Tibial nerve (tissue), 4 donors: ENCODE measurements at places on chromosomes 3 and 15. TPM values are rescaled to one million over a fixed set of nuclear protein-coding genes. Genes with fewer than 3 reads are reported as not detected.

GREM1 gene
- not detected for total RNA-seq

HAUS2 gene
- 17.1 TPM for total RNA-seq

GRCh38 chr3:112111785-112112402 lies 21.2 kb downstream of the GCSAM start:
- H3K27ac ChIP-seq, result no peak overlapping the region
- no peaks in the 10 kb centered on the region for H3K27me3 ChIP-seq
- DNase-seq, result no peak

DNA sequence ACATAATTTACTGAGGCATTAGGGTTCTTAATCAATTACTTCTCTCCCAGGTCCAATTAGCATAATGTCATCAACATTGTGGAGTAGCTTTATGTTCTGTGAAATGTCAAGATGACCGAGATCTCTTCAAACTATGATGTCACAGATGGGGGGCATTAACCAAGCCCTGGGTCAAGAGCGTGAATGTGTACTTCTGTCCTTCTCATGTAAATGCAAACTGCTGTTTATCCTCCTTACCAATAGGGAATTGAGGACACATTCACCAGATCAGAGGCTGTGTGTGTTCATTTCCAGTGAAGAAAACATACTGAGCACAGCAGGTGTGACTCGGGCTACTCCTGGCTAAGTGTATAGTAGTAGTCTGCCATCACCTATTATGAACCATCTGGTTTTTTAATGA lies 177.9 kb downstream of the MINAR1 start:
- no peak overlapping the region for H3K4me3 ChIP-seq
- no peaks in the 10 kb centered on the region for H3K27me3 ChIP-seq
- H3K36me3 ChIP-seq, result no peaks in the 10 kb centered on the region

GRCh38 chr3:190862209-190863118 lies at the start of gene GMNC:
Gene GMNC (minus strand): TSS chr3:190862694. CDS start chr3:190862615, 79 bp downstream.
- H3K4me3 ChIP-seq, result peak within 1 kb of the TSS; percentile 58
- no peaks in the 10 kb centered on the region for H3K36me3 ChIP-seq
- H3K4me1 ChIP-seq, result no peaks in the 10 kb centered on the region

GRCh38 chr15:71440489-71441110 lies 325.3 kb downstream of the THSD4 start:
- peaks cover 8% of the 10 kb centered on the region for H3K4me1 ChIP-seq
- H3K36me3 ChIP-seq, result no peaks in the 10 kb centered on the region
- no peak overlapping the region for H3K4me3 ChIP-seq
- H3K27me3 ChIP-seq, result no peaks in the 10 kb centered on the region
- H3K27ac ChIP-seq, result no peak overlapping the region

DNA sequence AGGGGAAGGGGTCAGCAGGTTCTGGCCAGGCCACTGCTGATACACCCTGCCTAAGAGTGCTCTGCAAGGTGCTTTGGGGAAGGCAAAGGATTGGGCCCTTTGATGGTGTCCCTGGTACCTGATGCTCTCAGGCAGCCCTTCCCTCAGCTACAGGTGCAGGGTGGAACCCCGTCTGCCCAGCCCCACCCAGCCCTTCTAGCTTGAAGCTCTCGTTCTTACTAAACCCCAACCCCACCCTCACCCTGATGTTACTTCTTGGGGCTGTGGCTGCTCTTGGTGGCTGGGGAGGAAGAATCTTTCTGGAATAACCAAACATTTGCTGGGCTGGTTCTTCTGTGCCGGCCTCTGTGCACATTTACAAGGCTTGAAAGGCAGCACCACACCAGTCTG lies 6.4 kb downstream of the GNAI2 start:
- no peak for DNase-seq
- H3K27ac ChIP-seq, result peak overlapping the region; percentile 26
- H3K27me3 ChIP-seq, result no peaks in the 10 kb centered on the region
- H3K4me3 ChIP-seq, result no peak overlapping the region

DNA sequence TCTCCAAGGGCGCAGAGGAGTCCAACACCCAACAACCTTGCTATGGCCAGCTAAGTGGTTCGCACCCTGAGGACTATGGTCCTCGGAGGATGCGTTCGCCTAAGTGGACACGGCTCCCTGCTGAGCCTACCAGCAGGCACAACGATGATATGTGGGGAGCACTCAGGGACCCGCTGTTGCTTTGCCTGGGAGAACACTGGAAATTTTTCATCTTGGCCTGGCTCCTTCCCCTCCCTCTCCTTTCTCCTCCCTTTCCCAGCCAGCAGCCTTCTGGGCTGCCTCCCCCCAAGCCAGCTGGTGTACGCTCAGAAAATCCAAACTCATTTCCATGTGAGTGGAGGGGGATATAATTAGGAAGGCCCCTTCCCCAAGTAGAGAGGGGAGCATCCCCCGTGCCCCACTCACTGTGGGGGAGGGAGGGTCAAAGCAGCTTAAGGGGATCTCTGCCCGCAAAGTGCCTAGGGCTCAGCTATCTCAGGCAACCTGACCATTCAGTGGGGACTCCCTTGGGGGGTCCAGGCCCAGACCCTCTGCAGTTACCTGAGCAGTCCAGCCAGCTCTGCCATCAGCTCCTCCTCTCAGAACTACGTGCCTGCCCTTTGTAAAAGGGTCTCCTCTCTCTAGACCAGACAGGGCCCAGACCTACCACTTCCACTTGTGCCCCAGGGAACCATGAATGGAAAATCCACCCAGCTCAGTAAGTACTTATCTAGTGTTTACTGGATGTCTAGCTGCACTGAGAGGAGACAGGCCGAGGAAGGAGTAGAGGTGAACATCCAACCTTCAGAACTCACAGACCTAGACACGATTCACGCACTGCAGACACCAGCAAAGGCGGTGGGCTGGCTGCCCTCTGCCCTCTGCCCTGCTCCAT lies 742 bp upstream of the SEMA7A start:
- H3K27ac ChIP-seq, result peak overlapping the region; percentile 91
- H3K4me1 ChIP-seq, result no peaks in the 10 kb centered on the region
- H3K4me3 ChIP-seq, result peak overlapping the region; percentile 96
- H3K36me3 ChIP-seq, result no peaks in the 10 kb centered on the region

DNA sequence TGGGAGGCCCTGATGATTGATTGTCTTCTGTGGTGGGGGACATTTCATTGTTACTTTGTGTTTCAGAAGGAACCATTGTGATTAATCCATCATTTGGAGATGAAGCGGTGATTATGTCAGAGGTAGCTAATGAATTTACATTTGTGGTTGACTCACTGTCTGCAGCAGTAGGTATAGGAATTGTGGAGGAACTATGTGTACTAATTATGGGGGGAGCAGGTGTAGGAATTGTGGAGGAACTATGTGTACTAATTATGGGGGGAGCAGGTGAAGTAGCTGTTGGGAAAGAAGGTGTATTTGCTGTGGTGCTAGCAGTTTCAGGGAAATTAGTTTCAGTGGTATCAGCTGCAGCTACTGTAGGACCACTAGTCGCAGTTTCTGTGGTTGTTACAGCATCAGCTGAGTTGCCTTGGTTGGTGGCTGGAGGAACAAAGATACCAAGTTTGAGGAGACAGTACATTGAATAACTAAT lies 6.9 kb downstream of the MUC13 start:
- H3K4me3 ChIP-seq, result no peak overlapping the region
- no peak overlapping the region for H3K27ac ChIP-seq
- H3K36me3 ChIP-seq, result no peaks in the 10 kb centered on the region
- no peaks in the 10 kb centered on the region for H3K4me1 ChIP-seq

DNA sequence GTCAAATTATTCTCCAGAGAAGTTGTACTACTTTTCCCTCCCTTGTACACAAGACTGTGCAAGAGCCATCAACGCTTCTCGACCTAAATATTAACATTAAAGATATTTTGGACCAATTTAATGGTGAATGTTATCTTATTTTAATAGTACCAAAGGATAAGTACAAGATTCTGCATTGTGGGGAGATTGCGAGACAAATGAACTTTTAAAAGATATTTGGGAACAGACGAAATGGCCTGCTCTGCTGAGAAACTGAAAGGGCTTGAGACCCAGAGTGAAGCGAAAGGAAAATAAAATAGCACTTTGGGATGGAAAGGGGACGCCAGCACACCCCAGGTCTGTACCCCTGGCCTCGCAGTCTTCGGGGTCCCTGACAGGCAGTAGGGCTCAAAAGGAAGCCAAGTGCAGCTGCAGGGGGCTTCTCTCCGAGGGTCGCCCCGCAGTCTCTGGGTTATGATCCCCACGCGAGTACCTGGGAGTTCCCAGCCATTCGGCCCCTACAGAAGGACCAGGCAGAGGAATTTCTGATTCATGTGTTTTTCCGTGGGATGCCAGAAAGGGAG lies 97.6 kb upstream of the VGLL3 start:
- H3K27me3 ChIP-seq, result no peaks in the 10 kb centered on the region
- peak overlapping the region; percentile 90 for H3K27ac ChIP-seq
- H3K4me1 ChIP-seq, result no peaks in the 10 kb centered on the region
- DNase-seq, result no peak

TGM5 gene
- not detected for total RNA-seq

GRCh38 chr3:34102288-34102687 lies 303.9 kb downstream of the PDCD6IP start:
- DNase-seq, result no peak
- no peak overlapping the region for H3K27ac ChIP-seq
- H3K36me3 ChIP-seq, result no peaks in the 10 kb centered on the region
- H3K27me3 ChIP-seq, result no peaks in the 10 kb centered on the region

GRCh38 chr3:34972481-34972880 lies 666.8 kb upstream of the ARPP21 start:
- H3K27me3 ChIP-seq, result no peaks in the 10 kb centered on the region
- H3K4me1 ChIP-seq, result no peaks in the 10 kb centered on the region
- H3K4me3 ChIP-seq, result no peak overlapping the region
- no peaks in the 10 kb centered on the region for H3K36me3 ChIP-seq

DNA sequence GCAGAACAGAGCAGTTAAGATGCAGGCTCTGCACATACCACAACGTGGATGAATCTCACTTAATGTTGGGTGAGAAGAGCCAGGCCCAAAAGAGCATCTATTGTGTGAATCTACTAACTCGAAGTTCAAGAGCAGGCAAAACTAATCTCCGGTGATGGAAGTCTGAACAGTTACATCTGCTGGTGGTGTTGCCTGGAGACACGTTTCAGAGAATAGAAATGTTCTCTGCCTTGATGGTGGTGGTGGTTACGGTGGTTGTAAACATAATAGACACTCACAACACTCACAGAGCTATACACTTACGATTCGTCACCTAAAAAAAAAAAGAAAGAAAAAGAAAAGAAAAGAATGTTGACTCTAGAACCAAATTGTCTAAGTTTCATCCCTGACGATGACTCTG lies 86.8 kb downstream of the LIPC start:
- H3K27me3 ChIP-seq, result no peaks in the 10 kb centered on the region
- no peaks in the 10 kb centered on the region for H3K36me3 ChIP-seq
- no peaks in the 10 kb centered on the region for H3K4me1 ChIP-seq
- no peak overlapping the region for H3K4me3 ChIP-seq

SPINK8 gene
- total RNA-seq, result not detected

DNA sequence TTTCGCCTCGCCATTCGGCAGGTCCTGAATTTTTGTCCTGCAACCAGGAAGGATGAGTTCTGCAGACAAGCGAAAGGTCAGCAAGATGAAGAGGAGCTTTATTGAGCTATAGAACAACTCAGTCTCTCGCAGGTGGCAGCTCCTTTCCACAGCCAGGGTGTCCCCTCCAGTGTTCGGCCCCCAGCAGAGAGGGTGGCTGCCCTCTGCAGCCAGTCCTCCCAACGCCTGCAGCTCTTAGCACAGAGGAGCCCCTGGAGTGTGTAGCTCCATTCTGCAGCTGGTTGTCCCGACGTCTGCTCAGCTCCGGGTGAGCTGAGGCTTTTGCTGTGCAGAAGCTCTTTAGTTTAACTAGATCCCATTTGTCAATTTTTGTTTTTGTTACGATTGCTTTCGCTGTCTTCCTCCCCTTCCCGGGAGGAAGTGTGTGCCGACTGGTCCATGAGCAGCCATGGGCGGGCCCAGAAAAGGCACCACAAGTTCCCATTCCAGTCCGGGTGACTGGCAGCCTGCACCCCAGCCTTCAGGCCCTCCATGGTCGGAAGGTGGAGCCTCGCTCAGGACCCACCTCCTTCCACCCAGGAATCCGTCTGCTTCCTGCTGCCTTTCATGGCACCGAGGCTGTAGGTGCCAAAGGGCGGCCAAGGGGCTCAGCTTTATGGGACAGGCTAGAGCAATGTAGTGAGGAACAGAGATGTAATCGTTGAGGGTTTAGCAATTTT lies 497.8 kb upstream of the CNTN4 start:
- H3K27ac ChIP-seq, result no peak overlapping the region
- no peaks in the 10 kb centered on the region for H3K4me1 ChIP-seq
- H3K36me3 ChIP-seq, result no peaks in the 10 kb centered on the region

NUSAP1 gene
- 3.1 TPM for total RNA-seq

DNAJA4 gene
- total RNA-seq, result 16.8 TPM

KLHL40 gene
- not detected for total RNA-seq

- no peaks in the 10 kb centered on the region for H3K27me3 ChIP-seq
- no peak for DNase-seq
- no peak overlapping the region for H3K27ac ChIP-seq
- H3K36me3 ChIP-seq, result no peaks in the 10 kb centered on the region
These were observed 20.2 kb downstream of the ITGA11 start for GRCh38 chr15:68411735-68412134.

- no peak overlapping the region for H3K27ac ChIP-seq
- DNase-seq, result no peak
- H3K4me3 ChIP-seq, result no peak overlapping the region
- H3K27me3 ChIP-seq, result no peaks in the 10 kb centered on the region
- H3K36me3 ChIP-seq, result no peaks in the 10 kb centered on the region
- no peaks in the 10 kb centered on the region for H3K4me1 ChIP-seq
These were observed 93.0 kb downstream of the ALCAM start for GRCh38 chr3:105459566-105460290.

GRCh38 chr15:89457086-89457485 lies 39.3 kb downstream of the RHCG start:
- no peaks in the 10 kb centered on the region for H3K4me1 ChIP-seq
- H3K4me3 ChIP-seq, result no peak overlapping the region
- H3K36me3 ChIP-seq, result no peaks in the 10 kb centered on the region

DNA sequence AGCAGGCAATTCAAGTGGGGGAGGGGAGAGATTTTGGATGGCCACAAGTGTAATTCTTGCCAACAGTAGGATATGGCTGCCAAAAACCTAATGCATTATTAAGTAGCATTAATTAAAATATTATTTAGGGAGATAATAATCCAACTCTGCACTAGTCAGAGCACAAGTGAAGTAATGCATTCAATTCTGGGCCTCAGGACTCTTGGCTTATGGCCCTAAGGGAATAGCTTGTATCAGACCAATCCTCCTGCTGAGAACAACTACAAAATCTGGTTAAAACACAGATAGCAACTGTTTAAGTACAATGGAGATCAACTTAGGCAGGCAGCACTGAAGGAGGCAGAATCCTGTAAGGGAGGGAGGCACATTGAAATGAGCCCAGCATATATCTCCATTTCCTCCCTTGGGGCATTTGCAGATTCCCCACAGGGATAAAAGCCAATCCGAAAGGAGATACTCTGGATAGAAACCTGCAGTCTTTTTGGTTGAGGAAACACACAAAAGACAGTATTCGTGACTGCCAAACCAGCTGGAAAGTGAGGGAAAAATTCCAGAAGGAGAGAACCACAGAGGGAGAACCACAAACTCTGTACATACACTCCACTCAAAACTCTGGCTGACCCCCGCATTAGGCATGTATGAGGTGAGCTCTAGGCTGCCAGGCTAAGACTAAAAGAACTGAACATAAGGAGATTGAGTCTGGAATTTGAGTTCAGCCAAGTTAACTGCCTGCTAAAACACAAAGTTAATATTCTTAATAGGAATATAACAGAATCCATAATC lies 57.4 kb downstream of the ETFA start:
- H3K27ac ChIP-seq, result no peak overlapping the region
- no peak for DNase-seq
- no peaks in the 10 kb centered on the region for H3K4me1 ChIP-seq
